Stimulated activated CD8-positive, alpha-beta memory T cell treated with anti-CD3 and anti-CD28 coated beads, Interleukin-7, amount 100 ng/mL, for 24 hours (primary cell): ENCODE measurements at places on chromosomes 16 and 17.

DNA sequence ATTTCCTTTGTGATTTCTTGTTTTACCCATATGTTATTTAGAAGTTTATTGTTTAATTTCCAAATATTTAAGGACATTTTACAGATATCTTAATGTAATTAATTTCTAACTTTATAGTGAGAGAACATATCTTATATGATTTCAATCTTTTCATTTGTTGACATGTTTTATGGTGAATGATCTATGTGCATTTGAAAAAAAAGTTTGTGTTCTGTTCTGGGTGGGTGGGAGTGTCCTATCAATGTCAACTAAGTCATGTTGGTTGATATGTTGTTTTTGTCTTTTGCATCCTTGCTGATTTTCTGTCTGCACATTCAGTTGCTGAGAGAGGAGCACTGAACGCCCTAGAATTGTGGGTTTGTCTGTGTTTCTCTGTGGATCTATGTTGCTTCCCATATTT lies 50.3 kb upstream of the CBFA2T3 start:
- no peak for DNase-seq

GRCh38 chr16:84738255-84739038 lies 38.6 kb downstream of the USP10 start:
- peak; percentile 56 for DNase-seq

GRCh38 chr17:65511316-65511715 lies 50.1 kb downstream of the AXIN2 start:
- DNase-seq, result no peak

DNA sequence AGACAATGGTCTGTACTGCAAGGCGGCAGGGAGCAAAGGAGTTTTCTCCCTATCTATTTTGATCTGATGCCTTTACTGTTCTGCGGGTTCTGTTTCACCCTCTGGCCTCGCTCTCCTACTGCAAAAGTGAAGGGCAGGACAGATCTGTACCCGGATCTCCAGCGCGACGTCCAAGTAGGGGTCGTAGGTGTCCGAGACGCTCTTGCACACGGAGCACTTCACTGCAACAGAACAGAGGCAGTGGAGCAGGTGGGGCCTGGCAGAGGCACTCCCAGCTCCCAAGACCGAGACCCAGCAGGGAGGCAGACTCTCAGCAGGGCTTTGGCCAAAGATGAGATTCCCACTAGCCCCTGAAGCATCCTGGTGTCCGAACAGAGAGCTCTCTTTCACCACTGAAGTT lies 19.8 kb downstream of the USP36 start:
- no peak for DNase-seq

DNA sequence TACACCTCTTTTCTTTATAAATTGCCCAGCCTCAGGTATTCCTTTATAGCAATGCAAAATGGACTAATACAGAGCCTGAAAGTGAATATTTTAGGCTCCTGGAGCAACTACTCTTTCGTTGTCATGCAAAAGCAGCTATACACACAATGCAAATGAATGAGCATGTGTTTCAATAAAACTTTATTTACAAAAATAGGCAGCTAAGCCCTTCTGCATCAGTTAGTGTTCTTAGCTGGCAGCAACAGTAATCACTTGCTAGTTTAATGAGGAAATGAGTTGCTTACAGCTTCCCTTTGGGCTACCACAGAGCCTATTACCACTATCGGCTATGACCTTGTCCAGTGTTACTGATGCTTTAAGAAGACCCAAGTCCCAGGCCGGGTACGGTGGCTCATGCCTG lies 402.9 kb downstream of the XYLT1 start:
- DNase-seq, result no peak

GRCh38 chr17:43003542-43004172 lies 2.9 kb upstream of the IFI35 start:
- DNase-seq, result no peak

DNA sequence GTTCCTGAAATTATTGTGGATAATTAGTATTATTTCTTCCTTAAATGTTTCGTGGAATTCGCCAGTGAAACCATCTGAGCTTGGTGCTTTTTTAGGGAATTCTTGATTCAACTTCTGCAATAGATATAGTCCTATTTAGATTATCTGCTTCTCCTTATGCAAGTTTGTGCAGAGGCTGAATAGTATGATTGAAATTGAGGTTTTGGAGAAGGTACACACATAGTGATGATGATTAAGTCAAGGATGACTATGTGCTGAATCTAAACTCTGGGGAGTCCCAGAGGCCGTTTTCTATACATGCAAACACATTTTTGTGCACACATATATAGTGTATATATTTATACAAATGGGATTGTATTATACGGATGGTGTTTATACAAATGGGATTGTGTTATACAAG lies 5.2 kb upstream of the MYH4 start:
- DNase-seq, result no peak

DNA sequence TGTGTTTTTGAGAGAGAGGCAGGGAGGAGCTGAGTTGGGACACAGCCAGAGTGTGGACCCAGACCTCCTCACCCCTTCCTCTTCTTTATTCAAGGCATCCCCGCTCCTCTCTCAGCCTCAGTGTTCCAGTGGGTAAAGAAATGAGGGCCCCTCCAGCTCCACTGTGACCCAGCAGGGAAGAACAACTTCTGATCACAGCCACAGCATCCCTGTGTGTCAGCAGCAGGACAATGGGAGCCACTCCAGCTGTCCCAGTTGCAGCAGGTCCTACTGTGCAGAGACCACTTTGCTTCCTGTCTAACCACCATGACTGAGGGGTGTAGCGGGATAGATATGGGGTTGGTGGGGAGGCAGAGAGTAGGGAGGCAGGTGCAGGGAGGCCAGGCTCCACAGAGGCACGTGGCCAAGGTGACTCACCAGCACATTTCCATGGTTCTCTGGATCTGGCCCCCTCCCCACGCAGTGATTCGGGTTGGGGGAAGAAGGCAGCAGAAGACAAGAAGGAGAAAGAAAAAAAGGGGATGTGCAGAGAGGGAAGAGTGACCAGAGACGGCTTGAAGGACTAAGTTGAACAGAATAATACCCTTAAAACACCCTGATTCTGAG lies 24.5 kb downstream of the PIK3R5 start:
- no peak for DNase-seq

DNA sequence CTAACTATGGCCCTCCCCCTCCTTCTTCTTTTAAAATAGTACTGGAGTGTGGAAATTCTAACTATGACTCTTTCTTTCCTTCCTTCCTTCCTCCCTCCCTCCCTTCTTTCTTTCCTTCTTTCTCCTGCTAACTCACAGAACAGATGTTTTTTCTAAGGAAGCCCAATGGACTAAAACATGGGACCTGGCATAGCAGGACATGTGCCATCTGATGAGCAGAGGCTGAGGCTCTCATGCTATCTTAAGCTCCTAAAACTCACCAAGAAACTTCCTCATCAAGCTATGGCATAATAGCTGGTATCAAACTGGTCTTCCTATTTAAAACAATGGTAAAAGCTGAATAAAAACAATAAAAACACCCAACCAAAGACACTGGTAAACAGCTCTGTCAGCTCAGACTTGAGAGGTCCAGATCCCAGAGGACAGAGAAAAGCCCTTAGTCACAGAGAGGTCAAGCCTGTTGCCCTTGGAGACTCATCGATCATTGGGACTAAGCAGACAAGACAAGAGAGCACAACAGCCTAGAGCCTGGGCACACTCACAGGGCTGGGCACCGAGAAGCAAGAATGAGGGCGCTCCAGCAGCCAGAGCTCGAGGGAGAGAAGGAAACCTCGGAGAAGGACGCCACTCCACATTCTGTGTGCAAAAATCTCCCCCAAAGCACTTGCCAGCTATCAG lies 27.6 kb downstream of the SLC38A10 start:
- DNase-seq, result no peak

- DNase-seq, result no peak
Measured at GRCh38 chr16:12539185-12539929, 264.3 kb downstream of the CPPED1 start.

DNA sequence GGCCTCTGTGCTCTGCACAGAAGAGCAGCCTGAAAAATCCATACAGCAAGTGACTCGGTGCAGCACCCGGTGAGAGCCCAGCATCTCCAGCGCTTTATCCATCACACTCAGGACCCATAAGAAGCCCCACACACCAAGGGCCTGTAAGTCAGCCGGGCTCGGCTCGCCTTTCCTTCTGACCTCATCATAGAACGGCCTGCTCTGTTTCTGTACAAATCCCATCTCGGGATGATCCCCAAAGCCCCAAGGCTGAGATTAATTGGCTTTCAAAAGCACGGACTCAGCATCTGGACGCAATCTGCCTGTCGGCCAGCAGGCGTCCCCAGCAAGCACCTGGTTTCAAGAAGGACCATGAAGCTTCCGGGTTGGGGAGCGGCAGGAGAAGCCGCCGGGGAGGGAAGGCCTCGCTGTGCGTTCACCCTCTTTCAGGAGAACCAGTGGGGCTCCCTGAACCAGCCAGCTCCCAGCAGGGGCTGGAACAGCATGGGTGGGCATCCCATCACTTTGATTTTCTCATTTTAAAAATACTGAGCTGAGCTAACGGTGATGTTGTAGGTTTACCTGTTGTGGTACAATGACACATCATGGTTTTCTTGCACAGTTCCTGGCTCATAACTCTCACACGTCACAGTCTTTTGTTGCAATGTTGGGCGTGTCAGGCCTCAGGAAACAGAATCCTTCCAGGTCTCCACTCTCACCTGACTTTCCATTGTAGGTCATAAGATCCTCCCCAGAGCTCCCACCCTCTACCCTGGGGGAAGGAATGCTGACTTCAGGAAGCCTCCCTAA lies 6.7 kb downstream of the CCDC57 start:
- DNase-seq, result no peak
